ENCODE measurements at places on chromosomes 1 and 21. TPM values are rescaled to one million over a fixed set of nuclear protein-coding genes. Genes with fewer than 3 reads are reported as not detected.

RHCE gene
- 10.5 TPM for total RNA-seq

FABP3 gene
- 70.0 TPM for total RNA-seq

CD101 gene
- 1.9 TPM for total RNA-seq

REN gene
- 0.33 TPM for total RNA-seq

MAB21L3 gene
- 0.09 TPM for total RNA-seq

CFAP107 gene
- total RNA-seq, result 1.5 TPM

TXNIP gene
- total RNA-seq, result 71.8 TPM

CLIC6 gene
- total RNA-seq, result 0.22 TPM

FCGR3A gene
- total RNA-seq, result not detected

ECM1 gene
- 1.7 TPM for total RNA-seq

HORMAD1 gene
- not detected for total RNA-seq

ABCG1 gene
- 0.54 TPM for total RNA-seq

ST7L gene
- total RNA-seq, result 30.1 TPM

SYPL2 gene
- 0.11 TPM for total RNA-seq

TAS1R1 gene
- 0.22 TPM for total RNA-seq

SLC25A24 gene
- 24.4 TPM for total RNA-seq

KRTCAP2 gene
- 179 TPM for total RNA-seq

ADGRL2 gene
- 9.8 TPM for total RNA-seq

DCST1 gene
- not detected for total RNA-seq

PCP4L1 gene
- total RNA-seq, result 0.41 TPM

FALEC gene
- total RNA-seq, result 2.0 TPM

ERICH3 gene
- total RNA-seq, result 0.23 TPM

LHX8 gene
- not detected for total RNA-seq

KCNE1 gene
- total RNA-seq, result 0.32 TPM

HJV gene
- total RNA-seq, result not detected

MRPL55 gene
- 64.0 TPM for total RNA-seq

PIGR gene
- total RNA-seq, result 0.39 TPM

PRAMEF8 gene
- 0.31 TPM for total RNA-seq

NCMAP gene
- 0.31 TPM for total RNA-seq

KLHL21 gene
- total RNA-seq, result 7.5 TPM

NBPF10 gene
- total RNA-seq, result 1.7 TPM

FAM151A gene
- not detected for total RNA-seq

OSCP1 gene
- total RNA-seq, result 30.6 TPM

MIA3 gene
- total RNA-seq, result 53.1 TPM

AQP10 gene
- total RNA-seq, result 0.16 TPM

LRRIQ3 gene
- total RNA-seq, result 0.41 TPM

SDC3 gene
- 72.4 TPM for total RNA-seq

RGS4 gene
- 160 TPM for total RNA-seq

FMO2 gene
- total RNA-seq, result 9.7 TPM

TMEM200B gene
- 1.8 TPM for total RNA-seq

PUSL1 gene
- total RNA-seq, result 12.0 TPM

CR2 gene
- total RNA-seq, result not detected

OR2G2 gene
- not detected for total RNA-seq

S100A7A gene
- total RNA-seq, result 0.66 TPM

AMY1B gene
- total RNA-seq, result not detected

PLEKHG5 gene
- total RNA-seq, result 9.5 TPM

FTCD gene
- total RNA-seq, result not detected

MSH4 gene
- 0.28 TPM for total RNA-seq

NPHS2 gene
- not detected for total RNA-seq

TCEA3 gene
- 17.6 TPM for total RNA-seq

ZFP69 gene
- total RNA-seq, result 7.2 TPM

SYT14 gene
- total RNA-seq, result 7.9 TPM

ADIPOR1 gene
- 61.9 TPM for total RNA-seq

RGS13 gene
- 1.8 TPM for total RNA-seq

ENTREP3 gene
- 29.1 TPM for total RNA-seq

SPRR2B gene
- total RNA-seq, result not detected

SPRR2A gene
- 0.52 TPM for total RNA-seq

All from motor neuron (in vitro differentiated cells).